ENCODE measurements at places on chromosomes 16 and 17. TPM values are rescaled to one million over a fixed set of nuclear protein-coding genes. Genes with fewer than 3 reads are reported as not detected.

KCNJ2 gene
- total RNA-seq = not detected

TBC1D3E gene
- 0.24 TPM for total RNA-seq

SLFN13 gene
- total RNA-seq = 24.4 TPM

HSPB9 gene
- 0.15 TPM for total RNA-seq

WFIKKN2 gene
- total RNA-seq = not detected

TMC5 gene
- total RNA-seq = not detected

PTX4 gene
- not detected for total RNA-seq

SLC5A2 gene
- total RNA-seq = not detected

SOX9 gene
- not detected for total RNA-seq

GRCh38 chr17:5687646-5688045 lies 103.3 kb upstream of the NLRP1 start:
- H3K27ac ChIP-seq = no peak overlapping the region
- H3K36me3 ChIP-seq = no peaks in the 10 kb centered on the region
- no peaks in the 10 kb centered on the region for H3K27me3 ChIP-seq
- no peak overlapping the region for H3K4me3 ChIP-seq

GRCh38 chr17:8237175-8237574 lies 10.7 kb downstream of the CTC1 start:
- peaks cover 73% of the 10 kb centered on the region for H3K36me3 ChIP-seq
- H3K4me1 ChIP-seq = peaks cover 12% of the 10 kb centered on the region
- DNase-seq = no peak
- no peaks in the 10 kb centered on the region for H3K27me3 ChIP-seq
- H3K27ac ChIP-seq = no peak overlapping the region

DNA sequence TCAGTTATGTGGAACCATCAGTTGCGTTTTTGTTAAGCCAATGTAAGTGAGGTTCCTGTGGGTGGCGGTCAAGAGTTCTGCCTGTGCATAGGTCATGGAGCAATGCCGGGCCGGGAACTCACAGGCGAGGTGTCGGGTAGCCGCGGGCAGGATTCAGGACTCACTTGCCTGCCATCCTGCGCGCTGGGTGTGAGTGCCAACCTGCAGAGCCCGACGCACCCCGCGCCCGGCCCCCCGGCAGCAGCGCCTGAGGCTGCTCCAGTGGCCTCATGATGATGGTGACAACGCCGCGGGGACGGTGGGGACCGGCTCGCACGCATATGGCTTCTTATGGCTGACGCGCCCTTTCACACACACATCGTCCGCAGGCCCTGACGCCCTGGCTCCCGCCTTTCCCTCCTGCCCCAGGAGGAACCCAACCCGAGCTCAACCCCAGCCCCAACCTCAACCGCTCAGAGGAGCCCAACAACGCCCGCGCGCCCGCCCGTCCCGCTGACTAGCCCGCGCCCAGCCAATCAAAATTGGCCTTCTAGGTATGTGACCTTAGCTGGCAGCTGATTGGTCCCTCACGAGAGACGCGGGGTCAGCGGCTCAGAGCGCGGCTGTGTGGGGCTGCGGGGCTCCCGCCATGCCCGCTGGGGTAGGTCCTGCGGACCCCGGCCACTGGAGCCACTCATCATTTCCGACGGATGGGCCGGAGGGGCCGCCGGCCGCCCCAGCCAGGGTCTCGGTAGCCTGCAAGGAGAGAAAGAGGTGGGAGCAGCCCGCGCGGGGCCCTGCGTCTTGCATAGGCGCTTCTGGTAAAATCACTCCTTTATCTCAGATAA lies at the start of gene C16orf95:
TSS of gene C16orf95 (minus strand) at position 470 of the 827 bp plus-strand sequence. CDS start at position 320, 150 bp downstream.
- H3K27ac ChIP-seq = peak within 1 kb of the TSS; percentile 91
- peak; percentile 97 for DNase-seq
- H3K4me1 ChIP-seq = peaks cover 9% of the 10 kb centered on the region

DNA sequence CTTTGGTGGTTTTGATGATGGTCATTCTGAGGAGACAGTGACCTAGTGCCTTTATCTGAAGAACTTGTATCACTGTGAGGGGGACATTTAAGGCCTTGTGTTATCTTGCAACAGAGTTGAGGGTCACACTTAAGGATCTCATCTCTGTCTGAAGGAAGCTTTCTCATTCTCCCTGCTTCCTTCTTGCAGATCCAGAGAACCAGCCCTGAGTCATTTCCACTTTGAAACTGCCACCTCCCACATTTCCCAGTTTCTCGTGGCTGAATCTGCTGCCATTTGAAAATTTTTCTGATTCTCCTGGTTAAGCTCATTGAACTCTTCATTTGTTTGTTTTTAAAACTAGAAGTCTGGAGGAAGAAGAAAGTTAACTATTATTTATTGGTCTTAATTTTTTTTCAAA lies 190.2 kb upstream of the CDH11 start:
- H3K4me3 ChIP-seq = no peak overlapping the region
- DNase-seq = no peak
- H3K36me3 ChIP-seq = no peaks in the 10 kb centered on the region
- no peak overlapping the region for H3K27ac ChIP-seq
- H3K27me3 ChIP-seq = no peaks in the 10 kb centered on the region

GRCh38 chr16:64416216-64417005 lies 705.5 kb downstream of the CDH11 start:
- no peaks in the 10 kb centered on the region for H3K27me3 ChIP-seq
- no peak for DNase-seq
- no peaks in the 10 kb centered on the region for H3K4me1 ChIP-seq
- H3K27ac ChIP-seq = no peak overlapping the region
- no peak overlapping the region for H3K4me3 ChIP-seq

DNA sequence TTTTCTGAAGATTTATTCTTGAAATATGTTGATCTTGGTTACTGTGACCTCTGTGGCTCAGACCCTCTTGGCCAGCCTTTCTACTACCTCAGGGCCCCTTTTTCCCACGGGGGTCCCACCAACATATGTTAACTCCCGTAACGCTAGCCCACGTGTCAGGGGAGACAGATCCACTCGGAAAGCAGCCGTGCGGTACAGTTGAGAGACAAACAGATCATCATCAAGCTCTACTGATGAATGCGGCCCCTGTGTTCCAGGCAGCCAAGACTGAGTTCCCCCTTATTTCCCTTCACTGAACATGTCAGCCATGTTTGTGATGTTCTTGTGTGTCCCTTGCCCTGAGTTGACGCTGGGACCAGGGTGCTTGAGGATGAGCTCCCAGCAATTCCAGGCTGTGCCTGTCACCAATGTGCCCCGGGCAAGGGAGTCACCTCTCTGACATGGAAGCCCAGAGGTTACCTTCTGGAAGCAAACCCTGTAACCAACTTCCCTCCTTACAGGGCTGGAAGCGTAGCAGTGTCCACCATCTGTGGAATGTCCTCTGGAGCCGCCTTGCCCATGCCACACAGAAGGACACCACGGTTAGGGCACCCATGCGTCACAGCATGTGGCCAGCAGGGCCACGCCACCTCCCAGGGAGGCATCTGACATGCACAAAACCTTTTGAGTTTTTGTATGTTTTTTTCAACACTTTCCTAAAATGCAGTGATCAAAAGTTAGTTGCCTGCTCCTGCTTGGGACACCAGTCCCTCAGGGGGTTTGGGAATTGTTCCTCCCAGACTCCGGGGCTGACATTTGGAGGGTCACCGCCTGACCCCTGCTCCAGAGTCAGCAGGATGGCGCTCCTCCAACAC lies 193.7 kb upstream of the CHMP6 start:
- no peak for DNase-seq
- peaks cover under 1% of the 10 kb centered on the region for H3K4me1 ChIP-seq
- H3K27me3 ChIP-seq = no peaks in the 10 kb centered on the region
- H3K27ac ChIP-seq = no peak overlapping the region
- peaks cover 8% of the 10 kb centered on the region for H3K36me3 ChIP-seq

- H3K27ac ChIP-seq = no peak overlapping the region
- no peaks in the 10 kb centered on the region for H3K36me3 ChIP-seq
- H3K4me3 ChIP-seq = no peak overlapping the region
- no peaks in the 10 kb centered on the region for H3K4me1 ChIP-seq
Measured at GRCh38 chr16:12317856-12318537, 341.5 kb downstream of the SNX29 start.

GRCh38 chr16:53814801-53815200 lies 110.8 kb downstream of the FTO start:
- no peaks in the 10 kb centered on the region for H3K27me3 ChIP-seq
- H3K4me3 ChIP-seq = no peak overlapping the region
- H3K36me3 ChIP-seq = no peaks in the 10 kb centered on the region
- no peak for DNase-seq
- H3K27ac ChIP-seq = no peak overlapping the region
- H3K4me1 ChIP-seq = no peaks in the 10 kb centered on the region

DNA sequence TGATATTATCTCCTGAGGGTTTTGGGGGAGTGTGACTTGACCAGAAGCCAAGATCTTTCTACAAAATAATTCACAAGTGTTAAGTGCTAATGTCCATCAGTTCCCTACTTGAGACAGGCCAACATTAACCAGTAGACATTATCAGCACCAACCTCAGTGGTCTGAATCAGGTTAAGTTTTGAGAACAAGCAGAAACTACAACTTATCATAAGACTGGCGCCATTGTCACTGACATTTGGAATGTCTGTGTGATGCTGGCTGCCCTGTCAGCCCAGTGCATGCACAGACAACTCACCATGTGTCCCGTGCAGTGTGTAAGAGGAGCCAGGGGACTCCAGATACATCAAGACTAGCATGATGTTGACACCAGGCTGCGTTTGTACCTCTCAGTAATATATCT lies 76.8 kb downstream of the CCDC182 start:
- peaks cover 28% of the 10 kb centered on the region for H3K4me1 ChIP-seq
- H3K36me3 ChIP-seq = no peaks in the 10 kb centered on the region
- no peaks in the 10 kb centered on the region for H3K27me3 ChIP-seq
- no peak for DNase-seq
- no peak overlapping the region for H3K4me3 ChIP-seq

- no peaks in the 10 kb centered on the region for H3K36me3 ChIP-seq
Measured at GRCh38 chr17:19017401-19017800, 12.8 kb upstream of the FAM83G start.

- no peak overlapping the region for H3K27ac ChIP-seq
- no peak for DNase-seq
- no peak overlapping the region for H3K4me3 ChIP-seq
Measured at GRCh38 chr16:22753451-22753850, 60.5 kb upstream of the HS3ST2 start.

DNA sequence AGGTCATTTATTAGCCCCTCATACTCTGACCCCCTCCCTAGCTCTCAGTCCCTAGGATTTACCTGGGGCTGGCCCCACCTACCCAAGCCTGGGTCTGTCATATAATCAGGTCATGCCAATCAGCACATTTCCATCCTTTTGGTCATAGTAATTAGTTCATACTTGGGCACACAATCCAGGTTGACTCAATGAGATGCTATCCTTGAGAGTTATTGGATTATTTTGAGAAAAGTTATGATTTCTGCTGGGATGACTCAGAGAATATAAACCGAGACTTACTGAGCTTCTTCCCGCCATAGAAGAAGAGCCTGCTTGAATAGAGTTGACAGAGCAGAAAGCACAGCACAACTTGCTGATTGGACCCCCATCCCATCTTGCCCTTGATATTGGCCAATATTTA lies 331.5 kb downstream of the CBLN1 start:
- DNase-seq = no peak
- H3K27ac ChIP-seq = no peak overlapping the region
- H3K36me3 ChIP-seq = no peaks in the 10 kb centered on the region
- H3K27me3 ChIP-seq = no peaks in the 10 kb centered on the region

DNA sequence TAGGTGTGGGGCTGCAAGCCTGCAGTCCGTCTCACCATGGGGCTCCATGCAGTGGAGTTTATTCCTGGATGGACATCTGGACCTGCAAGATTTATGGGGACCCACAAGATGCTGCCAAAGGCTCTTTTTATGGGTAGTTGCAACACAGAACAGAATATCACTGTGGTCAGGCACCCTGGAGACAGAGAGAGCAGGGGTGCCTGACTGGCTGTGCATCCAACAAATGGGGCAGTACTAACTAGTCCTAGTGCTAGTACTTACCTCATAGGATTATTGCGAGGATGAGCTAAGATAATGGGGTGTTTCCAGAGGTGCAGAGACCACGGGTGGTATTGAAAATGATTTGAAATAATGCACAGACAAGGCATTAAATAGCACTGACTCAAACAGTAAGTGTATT lies 42.4 kb upstream of the MMP2 start:
- H3K4me3 ChIP-seq = no peak overlapping the region
- H3K36me3 ChIP-seq = no peaks in the 10 kb centered on the region
- H3K4me1 ChIP-seq = no peaks in the 10 kb centered on the region
- no peaks in the 10 kb centered on the region for H3K27me3 ChIP-seq
- no peak overlapping the region for H3K27ac ChIP-seq

DNA sequence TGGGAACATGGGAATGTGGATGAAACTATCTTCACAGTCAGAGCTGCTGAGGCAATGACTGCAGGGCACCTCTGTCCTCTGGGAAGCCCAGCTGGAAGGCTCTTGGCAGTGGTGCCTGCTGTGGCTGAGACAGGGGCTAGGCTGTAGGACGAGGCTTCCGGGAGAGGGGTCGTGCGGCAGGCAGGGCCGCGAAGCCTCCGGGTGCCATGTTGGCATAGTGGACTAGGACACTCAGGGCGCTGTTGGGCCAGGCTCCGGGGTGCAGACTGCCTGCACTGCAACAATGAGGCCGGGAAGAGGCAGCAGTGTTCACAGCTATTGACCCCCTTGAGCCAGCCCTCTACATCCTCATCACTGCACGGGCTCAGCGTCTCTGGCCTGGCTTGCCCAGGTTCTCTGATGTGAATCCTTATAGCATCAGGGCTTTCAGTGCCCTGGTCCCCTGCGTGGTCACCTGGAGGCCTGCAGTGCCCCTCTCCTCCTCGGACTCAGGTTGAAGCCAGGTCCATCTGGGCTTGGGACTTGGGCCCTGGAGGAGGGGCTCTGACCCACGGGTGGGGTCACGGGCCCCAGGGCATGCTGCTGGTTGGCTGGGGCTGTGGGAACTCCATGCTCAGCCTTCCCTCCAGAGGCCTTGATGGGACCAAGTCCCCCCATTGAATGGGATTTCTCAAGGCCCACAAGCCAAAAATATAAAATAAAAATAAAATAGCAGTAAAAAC lies 91.6 kb downstream of the TNFRSF13B start:
- no peaks in the 10 kb centered on the region for H3K27me3 ChIP-seq
- no peak overlapping the region for H3K4me3 ChIP-seq
- DNase-seq = no peak
- H3K4me1 ChIP-seq = no peaks in the 10 kb centered on the region
- H3K27ac ChIP-seq = no peak overlapping the region
- no peaks in the 10 kb centered on the region for H3K36me3 ChIP-seq

DNA sequence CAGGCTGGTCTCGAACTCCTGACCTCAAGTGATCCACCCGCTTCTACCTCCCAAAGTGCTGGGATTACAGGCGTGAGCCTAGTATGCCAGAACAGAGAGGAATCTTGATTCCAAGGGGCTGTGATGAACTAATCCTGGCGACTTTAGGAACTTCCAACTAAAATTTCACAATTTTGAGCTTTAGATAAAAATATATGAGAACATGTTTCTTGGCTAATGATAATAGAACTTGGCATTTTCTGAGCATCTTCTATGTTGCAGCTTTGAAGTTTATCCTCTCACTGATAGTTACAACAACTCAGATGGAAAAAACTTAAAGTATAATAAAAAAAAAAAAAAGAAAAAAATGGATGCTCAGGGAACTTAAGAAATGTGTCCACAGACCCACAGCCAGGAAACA lies 69.8 kb upstream of the WSCD1 start:
- H3K27ac ChIP-seq = no peak overlapping the region
- no peaks in the 10 kb centered on the region for H3K36me3 ChIP-seq
- DNase-seq = no peak
- H3K4me3 ChIP-seq = no peak overlapping the region

- no peak for DNase-seq
- H3K4me1 ChIP-seq = no peaks in the 10 kb centered on the region
- H3K4me3 ChIP-seq = no peak overlapping the region
Measured at GRCh38 chr17:19426631-19427030, 15.6 kb downstream of the RNF112 start.

GRCh38 chr16:48862087-48862532 lies 252.1 kb upstream of the N4BP1 start:
- no peak overlapping the region for H3K27ac ChIP-seq
- no peak overlapping the region for H3K4me3 ChIP-seq
- H3K27me3 ChIP-seq = no peaks in the 10 kb centered on the region
- H3K4me1 ChIP-seq = no peaks in the 10 kb centered on the region
